ENCODE measurements at places on chromosomes 11 and 22. TPM values are rescaled to one million over a fixed set of nuclear protein-coding genes. Genes with fewer than 3 reads are reported as not detected.

The HSPB2 gene
- total RNA-seq, result 2.9 TPM

DNA sequence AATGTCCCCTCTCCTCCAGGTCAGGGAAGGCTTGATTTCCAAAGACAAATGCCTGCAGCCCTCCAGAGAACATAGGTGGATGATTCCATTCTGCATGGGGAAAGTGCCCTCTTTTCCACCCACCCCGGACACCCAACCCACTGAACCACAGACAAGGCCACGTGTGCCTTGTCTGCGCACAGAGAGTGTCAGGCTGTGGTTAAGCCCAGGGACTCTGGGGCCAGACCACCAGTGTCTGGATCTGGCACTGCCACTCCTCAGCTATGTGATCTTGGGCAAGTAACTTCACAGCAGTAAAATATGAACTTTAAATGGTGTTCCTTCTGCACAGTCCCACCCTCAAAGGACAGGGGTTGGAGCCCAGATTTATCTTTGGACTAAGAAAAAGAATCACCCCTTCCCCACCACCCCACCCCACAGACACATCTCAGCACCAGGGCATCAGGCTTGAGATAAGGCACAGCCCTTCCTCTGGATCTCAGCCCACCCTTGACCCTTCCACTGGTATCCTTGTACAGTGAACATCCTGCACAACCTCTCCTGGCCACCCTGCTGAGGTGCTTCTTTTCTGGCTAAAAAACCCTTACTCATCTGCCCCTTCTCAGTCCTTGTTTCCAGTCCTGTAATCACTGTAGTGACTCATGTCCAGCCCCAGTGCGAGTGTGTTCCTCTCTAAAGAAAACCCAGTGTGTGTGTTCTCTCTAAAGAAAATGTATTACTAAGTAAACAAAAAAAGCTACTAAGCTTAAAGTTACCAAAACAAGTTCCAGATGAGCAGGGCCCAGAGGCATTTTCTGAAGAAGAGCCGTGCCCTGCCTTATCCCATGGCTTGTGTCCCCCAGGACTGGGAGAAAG is 1.9 kb upstream of the PTGDR2 start:
- no peak for DNase-seq

DNA sequence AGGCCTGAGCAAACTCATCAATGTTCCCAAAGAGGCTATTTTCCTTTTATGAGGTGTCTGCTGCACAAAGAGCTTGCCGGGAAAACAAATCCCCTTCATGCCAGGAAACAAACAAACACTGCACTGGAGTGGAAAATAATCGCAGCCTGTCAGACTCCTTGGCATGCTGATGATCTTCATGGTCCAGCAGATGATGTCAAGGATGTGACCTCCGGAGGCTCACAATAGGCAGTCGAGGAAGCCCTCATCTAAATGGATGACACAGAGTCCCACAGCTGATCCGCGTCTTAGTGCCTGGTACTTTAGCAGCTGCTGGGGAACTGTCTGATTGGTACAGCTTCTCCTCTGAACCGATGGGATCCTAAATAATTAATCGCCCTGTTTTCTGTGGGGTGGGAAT is 187.6 kb downstream of the TENM4 start:
- no peak for DNase-seq

The ZMAT5 gene
- 78.5 TPM for total RNA-seq

- DNase-seq, result no peak
These were observed 528.1 kb downstream of the MN1 start for GRCh38 chr22:27273436-27273835.

The OR51T1 gene
- not detected for total RNA-seq

The MIOX gene
- 1.9 TPM for total RNA-seq

DNA sequence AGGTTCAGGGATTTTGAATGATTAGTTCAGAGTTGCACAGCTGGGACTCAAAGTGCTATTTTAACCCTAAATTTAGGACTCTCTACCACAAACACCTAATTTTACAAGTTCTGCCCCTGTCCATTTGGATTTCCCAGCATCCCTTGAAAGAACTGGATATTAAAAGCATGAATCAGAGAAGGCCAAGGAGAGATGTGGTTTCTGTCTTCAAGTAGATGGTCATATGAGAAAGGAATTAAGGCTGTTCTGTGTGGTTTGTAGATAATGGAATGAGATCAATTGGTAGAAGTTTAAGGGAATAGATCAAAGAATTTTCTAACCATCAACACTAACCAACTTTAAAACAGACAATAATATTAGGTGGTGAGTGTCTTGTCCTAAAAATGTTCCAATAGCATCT is 106.4 kb upstream of the TENM4 start:
- DNase-seq, result no peak

Measured in Caki2 (cell line).